ENCODE measurements at places on chromosomes 5 and 9.

DNA sequence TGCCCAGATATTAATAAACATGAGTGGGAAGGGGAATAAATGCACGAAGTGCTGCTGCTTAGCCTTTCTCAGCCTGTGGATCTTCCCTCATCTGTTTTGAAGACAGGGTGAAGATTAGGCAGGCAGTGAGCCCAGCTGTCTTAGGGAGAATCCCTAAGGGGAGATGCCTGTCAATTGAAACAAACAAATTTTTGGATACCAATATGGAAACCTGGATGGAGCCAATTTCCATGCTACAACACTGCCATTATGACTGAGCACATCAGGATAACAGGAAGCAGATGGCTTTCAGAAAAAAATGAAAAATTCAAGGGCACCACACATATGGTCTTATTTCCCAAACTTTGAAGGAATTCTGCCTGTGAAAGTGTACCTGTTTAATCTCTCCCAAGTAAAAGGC lies 80.3 kb downstream of the HMHB1 start:
- DNase-seq: no peak

DNA sequence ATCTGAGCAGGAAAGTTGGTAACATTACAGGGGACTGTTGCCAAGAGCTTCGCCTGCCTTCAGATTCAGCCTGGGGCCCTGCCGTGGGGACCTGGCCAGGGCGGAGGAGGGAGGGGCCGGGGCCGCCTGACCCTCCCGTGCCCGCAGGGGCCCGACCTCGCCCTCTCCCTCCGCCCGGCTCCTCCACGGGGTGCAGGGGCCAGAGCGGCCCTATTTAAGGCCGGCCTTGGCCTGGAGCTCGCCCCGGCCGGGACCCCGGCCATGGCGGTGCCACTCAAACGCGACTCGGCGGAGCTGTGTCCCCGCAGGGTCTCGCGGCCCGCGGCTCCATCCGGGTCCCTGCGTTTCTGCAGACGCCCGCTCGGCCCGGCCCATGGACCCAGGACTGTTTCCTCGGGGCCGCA lies 757 bp downstream of the TMEM250 start:
- no peak for DNase-seq

- DNase-seq: peak; percentile 86
Observed at GRCh38 chr9:5626727-5627634, 1.9 kb upstream of the RIC1 start.

- no peak for DNase-seq
Observed at GRCh38 chr5:142592365-142592764, 93.5 kb downstream of the FGF1 start.

DNA sequence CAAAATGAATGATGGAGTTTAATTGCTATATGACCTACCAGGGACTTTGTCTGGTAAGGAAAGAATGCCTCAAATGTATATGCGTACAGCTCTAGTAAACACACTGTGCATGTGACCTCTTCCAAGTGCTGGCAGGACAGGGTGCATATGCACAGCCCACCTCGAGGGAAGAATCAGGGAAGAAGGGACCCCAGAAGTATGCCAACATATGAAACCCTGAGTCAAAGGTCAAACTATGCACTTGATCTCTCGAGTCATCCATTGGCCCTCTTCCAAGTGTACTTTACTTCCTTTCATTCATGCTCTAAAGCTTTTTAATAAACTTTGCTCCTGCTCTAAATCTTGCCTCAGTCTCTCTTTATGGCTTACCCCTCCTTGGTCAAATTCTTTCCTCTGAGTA lies 804.6 kb upstream of the COX7C start:
- DNase-seq: no peak

DNA sequence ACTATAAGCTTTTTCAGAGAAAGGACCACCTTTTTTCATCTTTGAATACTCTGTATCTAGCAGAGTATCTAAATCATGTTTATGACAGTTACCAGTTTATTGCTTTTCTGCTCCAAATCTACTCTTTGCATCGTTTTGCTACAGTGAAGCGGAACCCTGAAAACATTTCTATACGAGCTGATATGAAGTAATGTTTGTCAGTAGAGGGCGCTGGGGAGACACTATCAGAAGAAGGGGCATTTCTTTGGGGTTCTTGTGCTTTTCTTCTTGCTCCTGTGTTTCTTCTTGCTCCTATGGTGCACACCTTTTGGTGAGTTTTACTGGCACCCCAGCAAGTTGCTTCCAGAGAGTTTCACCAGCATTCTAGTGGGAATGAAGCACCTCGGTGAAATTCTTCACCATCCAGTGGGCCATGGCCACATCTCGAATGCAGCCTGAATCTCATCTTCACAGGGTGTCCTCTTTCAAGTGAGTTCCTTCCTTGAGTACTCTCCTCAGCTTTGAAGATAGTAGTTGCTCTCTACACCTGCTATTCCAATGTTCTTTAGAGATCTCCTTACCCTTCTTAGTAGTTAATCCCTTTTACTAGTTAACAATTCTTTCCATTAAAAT lies 98.4 kb downstream of the FGF1 start:
- DNase-seq: peak; percentile 73

DNA sequence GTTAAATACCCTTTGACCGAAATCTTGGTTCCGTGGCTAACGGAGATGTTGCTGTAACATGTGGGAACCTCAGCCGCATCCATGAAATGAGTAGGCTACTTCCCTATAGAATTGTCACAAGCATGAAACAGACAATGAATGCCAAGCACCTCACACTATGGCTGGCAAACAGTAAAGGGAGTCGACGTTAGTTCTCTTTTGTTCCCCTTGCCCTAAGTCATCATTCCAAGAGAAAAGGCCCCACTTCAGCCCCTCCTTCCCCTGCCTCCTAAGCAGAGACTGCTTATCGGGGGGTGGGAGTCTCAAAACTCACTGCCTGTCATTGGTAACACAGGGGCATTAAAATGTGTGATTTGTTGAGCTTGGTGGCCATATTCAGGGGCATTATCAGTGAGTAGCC lies 159.6 kb downstream of the MAPKAP1 start:
- DNase-seq: no peak

- no peak for DNase-seq
Observed at GRCh38 chr5:111227226-111227782, 3.1 kb downstream of the CAMK4 start.

DNA sequence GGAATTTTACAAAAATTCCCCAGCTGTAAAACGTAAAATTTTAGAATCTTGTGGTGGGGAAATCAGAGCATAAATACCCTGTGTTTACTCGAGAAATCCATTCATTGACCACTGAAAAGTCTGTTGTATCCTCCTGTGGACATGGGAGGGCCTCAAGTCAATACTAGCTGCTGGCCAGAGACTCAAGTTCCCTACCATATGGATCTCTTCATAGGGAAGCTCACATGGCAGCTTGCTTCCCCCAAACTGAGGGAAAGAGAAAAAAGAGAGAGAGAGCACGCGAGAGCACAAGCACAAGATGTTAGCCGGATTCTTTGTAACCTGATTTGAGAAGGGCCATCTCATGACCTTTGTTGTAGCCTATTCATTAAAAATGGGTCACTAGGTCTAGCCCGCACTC lies 591.9 kb downstream of the LRRC70 start:
- DNase-seq: no peak

DNA sequence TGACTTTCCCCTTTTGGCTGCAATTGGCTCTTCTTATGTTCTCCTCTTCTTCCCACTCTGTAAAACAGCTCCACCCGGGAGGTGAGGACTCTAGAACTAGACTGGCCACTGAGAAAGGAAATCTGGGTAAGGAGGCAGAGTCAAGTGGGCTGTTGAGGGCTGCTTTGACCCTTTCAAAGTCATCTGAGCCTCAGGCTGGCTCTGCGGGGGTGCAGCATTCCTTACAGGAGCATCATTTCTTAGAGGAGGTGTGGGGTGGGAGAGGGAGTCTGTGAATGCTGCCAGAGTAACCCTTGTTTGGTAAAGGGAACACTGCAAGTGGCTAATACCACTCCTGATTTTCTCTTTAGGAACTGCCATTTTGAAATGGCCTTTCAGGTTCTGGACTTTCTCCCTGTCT lies 377.7 kb upstream of the SMARCA2 start:
- no peak for DNase-seq

GRCh38 chr9:133882849-133883755 lies 109.0 kb downstream of the VAV2 start:
- DNase-seq: no peak

GRCh38 chr5:96124589-96124988 lies 162.9 kb upstream of the ELL2 start:
- DNase-seq: no peak

DNA sequence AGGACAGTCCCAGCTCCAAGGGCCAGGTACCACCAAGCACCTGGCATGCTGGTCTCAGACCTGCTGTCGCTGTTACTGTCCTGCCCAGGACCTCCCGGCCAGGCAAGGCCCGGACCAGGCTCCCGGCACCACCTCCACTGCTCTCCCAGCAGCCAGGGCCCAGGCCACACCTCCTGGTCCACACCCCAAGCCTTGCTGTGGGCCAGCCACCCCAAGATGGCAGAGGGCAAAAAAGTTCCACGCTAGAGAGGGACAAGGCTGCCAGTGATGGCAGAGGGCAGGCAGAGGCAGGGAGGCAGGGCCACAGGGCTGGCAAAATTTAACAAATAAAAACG lies 1.1 kb downstream of the DNLZ start:
- no peak for DNase-seq

GRCh38 chr5:151534350-151534749 lies 56.8 kb downstream of the FAT2 start:
- no peak for DNase-seq

- peak; percentile 32 for DNase-seq
Observed at GRCh38 chr5:121962347-121962670, 534 bp downstream of the SRFBP1 start.

- DNase-seq: peak; percentile 56
Observed at GRCh38 chr5:177327539-177328522, 16.1 kb upstream of the MXD3 start.

DNA sequence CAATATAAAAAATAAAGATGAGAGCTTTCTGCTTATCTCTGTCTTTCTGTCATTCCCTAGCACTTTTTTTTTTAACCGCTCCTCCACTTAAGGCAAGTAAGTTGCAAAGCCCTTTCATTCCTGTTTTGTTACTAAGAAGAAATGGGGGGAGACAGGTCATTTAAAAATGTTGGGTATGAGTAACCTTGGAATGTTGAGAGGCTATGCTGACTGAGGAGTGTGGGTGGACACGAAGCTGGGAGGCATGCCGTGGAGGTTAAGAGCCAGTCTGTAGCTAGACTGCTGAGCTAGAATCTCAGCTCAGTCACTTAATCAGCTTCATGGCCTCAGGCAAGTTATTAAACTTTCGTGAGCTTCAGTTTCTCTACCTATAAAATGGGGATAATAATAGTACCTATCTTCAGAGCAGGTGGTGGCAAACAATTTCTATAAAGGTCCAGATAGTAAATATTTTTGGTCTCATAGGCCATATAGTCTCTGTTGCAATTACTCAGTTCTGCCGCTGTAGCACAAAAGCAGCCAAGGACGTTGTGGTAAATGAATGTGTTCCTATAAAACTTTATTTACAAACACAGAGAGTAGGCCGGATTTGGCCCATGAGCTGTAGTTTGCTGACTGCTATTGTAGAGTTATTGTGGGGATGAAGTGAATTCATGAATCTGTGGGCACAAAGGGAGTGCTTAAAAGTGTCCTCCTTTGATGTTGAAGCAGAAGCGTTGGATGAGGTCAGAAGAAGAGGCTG lies 220.0 kb downstream of the GABBR2 start:
- peak; percentile 95 for DNase-seq

- DNase-seq: peak; percentile 68
Observed at GRCh38 chr9:128286440-128286839, 10.4 kb downstream of the SWI5 start.

GRCh38 chr5:60802986-60803385 lies 41.1 kb downstream of the ELOVL7 start:
- no peak for DNase-seq

- no peak for DNase-seq
Observed at GRCh38 chr5:168591302-168592013, 12.3 kb upstream of the PANK3 start.

DNA sequence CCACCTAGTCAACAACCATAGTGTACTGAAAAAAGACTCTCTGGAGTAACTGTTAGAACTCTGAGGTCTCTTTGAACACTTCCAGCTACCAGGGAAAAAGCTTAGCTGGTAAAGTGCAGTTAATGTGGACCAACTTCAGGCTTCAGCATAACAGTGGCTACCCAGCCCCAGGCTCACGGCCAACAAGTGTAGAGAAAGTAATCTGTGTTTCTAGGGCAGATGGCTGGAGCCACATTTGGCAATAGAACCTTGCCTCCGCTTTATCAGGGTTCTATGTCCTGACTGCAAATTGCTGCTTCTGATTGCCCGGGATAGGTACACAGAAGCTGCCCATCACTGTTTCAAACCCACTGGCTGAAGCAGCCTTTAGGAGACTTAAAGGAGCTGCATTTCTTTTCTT lies 76.0 kb upstream of the SIMC1 start:
- no peak for DNase-seq

- DNase-seq: no peak
Observed at GRCh38 chr5:149445343-149445738, 66.2 kb upstream of the IL17B start.
